ENCODE measurements at places on chromosomes 11 and 22. TPM values are rescaled to one million over a fixed set of nuclear protein-coding genes. Genes with fewer than 3 reads are reported as not detected.

DNA sequence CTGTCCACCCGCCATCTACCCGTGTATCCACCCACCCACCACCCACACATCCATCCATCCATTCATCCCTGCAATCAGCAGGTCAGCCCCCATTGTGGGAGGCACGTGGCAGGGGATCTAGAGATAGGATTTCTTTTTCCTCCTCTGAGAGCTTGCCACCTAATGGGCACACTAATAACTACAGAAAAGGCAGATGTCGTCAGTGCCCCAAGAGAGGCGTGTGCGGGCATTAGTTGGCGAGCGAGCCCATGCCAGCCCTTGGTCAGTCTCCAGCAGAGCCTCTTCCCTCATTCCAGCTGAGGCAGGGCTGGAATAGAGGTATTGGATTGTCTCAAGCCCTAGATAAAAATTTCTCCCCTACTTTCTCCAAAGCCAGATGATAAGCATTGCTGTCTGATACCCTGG is 9.7 kb downstream of the USP2 start:
- DNase-seq, result no peak

DNA sequence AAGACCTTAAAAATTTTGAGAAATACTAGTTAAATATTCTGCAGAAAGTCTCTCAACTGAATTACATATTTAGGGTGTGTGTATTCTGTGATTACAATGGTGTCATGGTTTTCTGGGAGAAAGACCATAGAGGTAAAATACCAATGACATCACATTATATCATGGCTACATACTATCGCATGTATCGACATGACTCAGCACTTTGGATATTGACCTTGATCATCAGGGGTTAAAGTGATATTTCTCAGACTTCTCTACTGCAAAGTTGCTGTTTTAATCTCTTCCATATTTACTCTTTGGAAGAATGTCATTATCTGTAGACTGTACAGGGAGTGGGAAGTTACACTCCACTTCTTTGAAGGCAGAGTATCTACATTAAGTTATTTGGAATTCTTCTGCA is 1046.6 kb downstream of the FAM181B start:
- DNase-seq, result no peak

DNA sequence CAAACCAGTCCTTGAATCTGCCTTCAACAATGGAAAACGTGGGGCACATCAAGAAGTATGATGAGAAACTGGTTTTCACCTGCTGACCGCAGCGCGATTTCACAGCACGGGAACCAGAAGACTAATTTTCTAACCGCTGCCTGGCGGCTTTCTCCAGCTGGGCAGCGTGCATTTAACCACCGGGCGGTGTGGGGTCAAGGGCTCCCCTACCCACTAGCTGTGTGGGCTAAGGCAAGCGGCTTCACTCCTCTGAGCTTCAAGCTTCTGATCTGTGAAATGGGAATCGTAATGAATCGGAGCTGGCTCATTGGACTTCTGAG is 4.2 kb downstream of the SHANK2 start:
- no peak for DNase-seq

DNA sequence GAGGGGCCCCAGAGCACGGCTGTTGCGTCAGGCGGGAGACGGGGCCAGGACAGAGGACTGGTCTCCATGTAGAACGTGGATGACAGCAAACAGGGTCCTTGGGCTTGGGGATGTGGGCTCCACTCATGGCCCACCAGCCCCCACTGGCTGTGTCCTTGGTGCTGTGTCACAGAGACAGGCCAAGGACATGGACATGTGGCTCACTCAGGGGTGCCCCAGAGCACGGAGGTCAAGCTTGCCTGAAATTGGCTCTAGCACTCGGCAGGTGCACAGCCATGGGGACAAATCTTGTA is 14.4 kb downstream of the FADS2 start:
- no peak for DNase-seq

DNA sequence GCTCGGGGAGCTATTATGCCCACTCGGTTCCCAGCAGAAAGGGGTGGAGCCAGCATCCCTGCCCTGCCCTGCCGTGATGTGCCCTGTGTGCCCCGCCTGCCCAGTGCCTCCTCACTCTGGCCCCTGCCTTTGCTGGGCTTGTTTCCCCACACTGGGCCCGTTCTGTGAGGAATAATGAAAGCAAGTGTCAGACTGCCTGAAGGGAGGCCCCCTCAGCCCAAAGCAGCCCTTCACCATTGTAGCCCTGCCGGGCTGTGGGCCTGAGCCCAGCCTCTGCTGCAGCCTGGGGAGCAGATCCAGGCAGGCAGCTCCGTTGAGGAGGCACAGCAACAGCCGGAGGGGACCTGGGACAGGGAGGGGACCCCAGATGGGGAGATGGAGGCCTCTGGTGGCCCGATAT is 20.2 kb upstream of the NEFH start:
- DNase-seq, result no peak

GRCh38 chr11:12372111-12372510 is 5.3 kb upstream of the PARVA start:
- DNase-seq, result no peak

DNA sequence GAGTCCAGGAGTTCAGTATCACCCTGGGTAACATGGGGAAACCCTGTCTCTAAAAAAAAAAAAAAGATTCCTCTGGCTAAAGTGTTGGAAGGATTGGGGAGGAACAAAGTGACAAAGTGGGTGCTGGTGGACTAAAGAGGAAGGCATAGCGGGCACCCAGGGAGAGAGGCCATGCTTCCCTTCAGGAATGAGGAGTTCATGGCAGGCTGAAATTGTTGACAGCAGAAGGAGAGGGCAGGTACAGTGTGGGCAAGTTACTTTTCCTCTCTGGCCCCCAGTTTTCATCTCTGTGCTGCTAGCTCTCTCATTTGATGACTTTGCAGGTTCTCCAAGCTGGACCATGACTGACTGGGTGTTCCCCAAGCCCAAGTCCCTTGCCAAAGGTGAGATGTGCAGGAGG is 4.4 kb upstream of the SYT13 start:
- DNase-seq, result no peak

- DNase-seq, result peak; percentile 21
Observed at GRCh38 chr22:39087881-39088684, 9.0 kb upstream of the APOBEC3H start.

- no peak for DNase-seq
Observed at GRCh38 chr11:95306801-95307200, 75.8 kb upstream of the SESN3 start.

DNA sequence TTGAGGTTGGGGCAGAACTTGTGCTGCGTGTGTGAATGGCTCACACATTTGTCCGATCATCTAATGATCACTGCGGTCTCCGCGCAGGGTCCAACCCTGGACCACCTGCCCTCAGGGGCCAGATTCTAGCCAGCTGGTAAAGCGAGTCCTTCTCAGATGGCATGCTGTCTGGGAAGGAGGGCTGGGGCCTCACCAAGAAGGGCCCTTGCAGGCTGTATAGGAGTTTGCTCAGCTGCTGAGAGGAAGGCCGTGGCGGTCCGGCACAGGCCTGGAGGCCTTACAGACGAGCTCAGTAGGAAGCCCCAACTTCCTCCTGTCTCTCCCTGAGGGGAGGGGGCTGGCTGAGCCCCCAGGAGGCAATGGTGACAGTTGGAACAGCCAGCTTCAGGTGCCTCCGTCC is 13.7 kb downstream of the PHLDA2 start:
- DNase-seq, result no peak

- no peak for DNase-seq
Observed at GRCh38 chr22:29914165-29914564, 31.2 kb downstream of the MTMR3 start.

DNA sequence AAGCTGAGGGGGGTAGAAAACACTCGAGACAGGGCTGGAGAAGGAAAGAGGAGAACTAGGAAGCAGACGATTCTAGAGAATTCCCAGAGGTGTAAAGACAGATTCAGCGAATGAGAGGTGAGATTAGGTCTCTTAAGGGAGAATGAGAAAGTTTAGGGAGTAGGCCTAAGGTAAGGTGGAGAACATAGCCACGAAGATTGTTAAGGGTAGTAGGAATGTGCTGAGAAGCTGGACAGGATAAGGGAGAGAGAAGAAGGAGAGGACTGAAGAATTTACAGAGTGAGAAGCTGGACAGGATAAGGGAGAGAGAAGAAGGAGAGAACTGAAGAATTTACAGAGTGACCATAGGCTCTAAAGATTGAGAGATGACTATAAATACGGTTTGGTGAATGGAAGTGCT is 908 bp downstream of the PPME1 start:
- no peak for DNase-seq

DNA sequence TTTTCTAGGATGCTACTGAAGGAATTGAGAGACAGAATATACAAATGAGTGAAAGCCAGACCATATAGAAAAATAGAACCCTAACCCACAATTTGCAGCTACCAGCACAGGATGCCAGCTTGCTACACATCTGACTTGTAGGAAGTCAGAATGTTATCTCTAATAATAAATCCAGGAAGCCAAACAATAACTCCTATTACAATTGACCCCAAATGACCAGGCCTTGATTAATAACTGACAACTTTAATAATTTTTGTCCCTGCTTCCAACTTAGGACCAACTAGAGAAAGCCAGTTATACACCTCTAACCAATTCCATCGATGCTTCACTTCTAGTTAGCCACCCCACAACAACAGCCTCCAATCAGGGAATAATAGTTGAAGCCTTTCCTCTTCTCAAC is 193.4 kb downstream of the CASP12 start:
- no peak for DNase-seq

- no peak for DNase-seq
Observed at GRCh38 chr11:122784325-122784955, 53.9 kb upstream of the CRTAM start.

DNA sequence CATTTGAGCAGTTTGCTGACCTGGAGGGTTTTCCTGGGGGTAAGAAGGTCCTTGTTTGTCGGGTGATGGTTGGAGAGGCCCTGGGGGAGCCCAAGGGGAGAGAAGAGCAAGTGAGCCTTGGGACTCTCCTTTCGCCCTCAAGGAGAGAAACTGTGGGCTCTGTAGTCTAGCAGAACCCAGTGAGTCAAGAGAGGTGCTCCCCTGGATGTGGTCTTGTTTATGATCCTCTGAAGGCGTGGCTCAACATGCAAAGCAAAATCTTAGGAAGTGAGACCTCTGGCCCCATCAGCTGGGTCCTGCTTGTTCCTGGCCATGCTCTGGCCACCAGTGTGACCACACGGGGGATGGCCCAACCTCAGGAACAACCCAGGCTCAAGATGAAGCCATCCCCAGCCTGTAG is 66.5 kb upstream of the ALX4 start:
- no peak for DNase-seq

DNA sequence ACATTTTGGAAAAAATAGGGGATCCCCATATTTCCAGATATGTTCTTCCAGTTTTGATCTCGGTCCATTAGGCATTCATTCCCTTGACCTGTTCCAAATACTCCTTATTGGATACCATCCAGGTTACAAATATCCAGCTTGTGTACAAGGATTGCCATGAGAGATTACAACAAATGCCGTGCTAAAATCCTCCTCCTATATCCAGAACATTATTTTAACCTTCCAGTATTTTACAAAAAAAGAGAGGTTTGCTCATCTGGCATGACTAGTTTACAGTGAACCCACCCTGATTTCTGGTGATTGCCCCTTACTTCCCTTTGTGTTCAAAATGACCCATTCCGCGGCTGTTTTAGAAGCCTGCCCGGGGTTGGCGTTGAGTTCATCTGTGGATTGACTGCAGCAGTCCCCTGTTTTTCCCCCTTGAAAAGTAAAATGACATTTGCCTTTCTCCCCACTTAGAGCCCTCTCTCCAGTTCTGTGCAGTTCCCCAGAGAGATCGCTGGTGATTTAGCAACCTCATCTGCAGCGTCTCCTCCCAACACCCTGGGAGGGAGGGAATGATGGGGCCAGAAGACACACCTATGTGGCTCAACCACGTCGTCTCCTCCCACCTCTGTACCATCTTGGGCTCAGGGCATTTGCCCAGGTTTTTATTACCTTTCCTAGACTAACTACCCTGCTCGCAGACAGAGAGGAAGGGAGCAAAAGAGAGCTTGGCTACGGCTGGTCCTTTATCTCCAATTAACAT is 73.6 kb downstream of the DSCAML1 start:
- DNase-seq, result no peak

DNA sequence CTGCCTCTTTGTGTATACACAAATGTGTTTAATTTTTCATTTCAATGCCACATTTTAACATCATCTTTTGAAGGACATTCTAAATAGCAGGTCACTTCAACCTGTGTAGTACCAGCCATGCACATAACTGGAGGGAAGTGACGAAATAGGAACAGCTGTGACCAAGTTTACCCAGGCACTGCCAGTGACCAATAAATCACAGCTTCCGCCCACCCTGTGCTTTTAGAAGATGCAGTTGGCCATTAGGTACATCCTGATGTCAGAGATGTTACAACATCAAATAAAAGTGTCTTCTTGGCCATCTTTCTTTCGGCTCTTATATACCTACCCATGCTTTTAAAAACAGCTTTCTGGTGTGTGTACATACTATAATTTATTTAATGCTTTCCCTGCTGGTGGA is 7.8 kb downstream of the LDLRAD3 start:
- no peak for DNase-seq

DNA sequence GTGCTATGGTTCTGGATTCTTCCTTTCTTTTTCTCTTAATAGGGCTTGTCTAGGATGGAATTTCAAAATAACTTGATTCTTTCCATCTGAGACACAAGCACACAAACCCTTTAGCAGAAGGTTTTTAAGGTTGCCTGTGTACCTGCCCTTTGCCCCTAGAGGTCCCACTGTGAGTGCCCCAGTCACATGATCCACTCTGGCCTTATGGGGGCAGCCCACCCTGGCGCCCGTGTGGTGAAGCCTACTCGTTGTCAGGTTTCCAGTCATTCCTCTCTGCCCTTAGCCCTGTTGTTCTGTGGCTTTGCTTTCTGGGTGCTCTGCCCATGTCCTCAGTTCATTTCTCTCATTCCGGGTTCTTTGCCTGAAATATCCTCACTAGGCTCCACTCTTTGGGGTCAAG is 51.8 kb downstream of the ZNRF3 start:
- no peak for DNase-seq

- DNase-seq, result no peak
Observed at GRCh38 chr11:74838188-74838587, 89.5 kb downstream of the RNF169 start.

DNA sequence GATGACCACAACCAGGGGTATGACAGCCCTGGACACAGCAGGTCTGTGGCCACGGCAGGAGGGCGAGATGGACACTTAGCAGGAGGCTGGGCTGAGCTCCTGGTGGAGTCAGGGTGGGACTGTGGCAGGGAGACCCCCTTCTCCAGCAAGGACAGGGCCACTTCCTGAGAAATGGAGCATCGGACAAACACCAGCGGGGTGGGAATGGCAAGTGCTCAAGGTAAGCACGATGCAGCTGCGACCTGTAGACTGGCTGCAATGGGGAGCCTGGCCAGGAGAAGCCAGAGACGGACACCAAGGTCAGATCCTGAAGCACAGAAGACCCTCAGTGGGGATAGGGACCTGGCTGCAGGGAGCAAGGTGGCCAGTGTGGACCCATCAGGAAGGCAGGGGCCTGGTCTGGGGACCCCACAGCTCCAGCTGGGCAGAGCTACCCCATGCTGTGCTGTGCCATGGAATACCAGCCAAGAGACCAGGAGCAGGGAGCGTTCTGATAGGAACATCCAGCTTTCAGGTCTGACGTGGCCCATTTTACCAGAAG is 29.2 kb downstream of the RSPH14 start:
- no peak for DNase-seq

GRCh38 chr11:36365907-36366306 is 69.8 kb downstream of the PRR5L start:
- DNase-seq, result no peak

GRCh38 chr11:118321386-118322082 is 17.0 kb downstream of the CD3E start:
- no peak for DNase-seq

Gene SEPTIN3
- total RNA-seq, result 0.44 TPM

Gene SLC35F2
- total RNA-seq, result 0.49 TPM

Gene TSSK2
- not detected for total RNA-seq

Gene OR51I1
- not detected for total RNA-seq

Gene ATP6V1E1
- 187 TPM for total RNA-seq

Gene CCDC81
- 0.16 TPM for total RNA-seq

Gene NELL1
- not detected for total RNA-seq

Gene ISX
- not detected for total RNA-seq

Gene C11orf91
- not detected for total RNA-seq

All from heart right ventricle (tissue), 16 donors.